SJCRH30 (cell line): ENCODE measurements at places on chromosomes 12 and 14. TPM values are rescaled to one million over a fixed set of nuclear protein-coding genes. Genes with fewer than 3 reads are reported as not detected.

DNA sequence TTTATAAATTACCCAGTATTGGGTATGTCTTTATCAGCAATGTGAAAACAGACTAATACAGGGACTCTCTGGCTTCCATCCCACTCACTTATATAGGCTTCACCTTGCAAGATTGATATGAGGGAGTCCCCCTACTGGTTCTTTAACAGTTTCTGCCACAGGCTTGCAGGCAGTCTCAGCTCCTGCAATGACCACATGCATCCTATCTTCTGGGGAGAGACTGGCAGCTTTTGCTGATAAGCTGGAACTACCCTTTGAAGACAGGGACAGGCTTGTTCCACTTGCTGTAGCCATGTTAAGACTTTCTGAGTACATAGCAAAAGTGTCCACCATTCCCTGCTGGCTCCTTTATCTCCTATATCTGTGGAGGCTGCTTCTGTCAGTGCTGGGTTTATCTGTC, 531.7 kb upstream of the FLRT2 start:
- DNase-seq, result no peak

DNA sequence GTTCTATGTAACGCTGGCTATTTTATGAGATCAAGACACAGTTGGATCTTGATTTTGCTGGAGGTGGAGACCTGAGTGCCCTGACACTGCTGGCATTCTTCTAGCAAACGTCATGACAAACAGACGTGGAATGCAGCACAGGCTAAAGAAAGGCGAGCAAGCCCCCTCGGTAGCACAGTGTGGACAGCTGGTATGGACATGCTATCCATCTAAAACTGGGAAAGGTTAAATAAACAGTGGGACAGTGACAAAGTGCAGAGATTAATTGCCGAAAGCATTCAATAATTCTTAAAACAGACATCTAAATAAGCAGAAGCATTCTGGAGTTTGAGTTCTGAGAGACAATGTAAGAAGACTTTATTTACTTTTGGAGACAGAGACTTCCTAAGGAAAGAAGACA, 237.2 kb downstream of the FBXL14 start:
- DNase-seq, result peak; percentile 62

DNA sequence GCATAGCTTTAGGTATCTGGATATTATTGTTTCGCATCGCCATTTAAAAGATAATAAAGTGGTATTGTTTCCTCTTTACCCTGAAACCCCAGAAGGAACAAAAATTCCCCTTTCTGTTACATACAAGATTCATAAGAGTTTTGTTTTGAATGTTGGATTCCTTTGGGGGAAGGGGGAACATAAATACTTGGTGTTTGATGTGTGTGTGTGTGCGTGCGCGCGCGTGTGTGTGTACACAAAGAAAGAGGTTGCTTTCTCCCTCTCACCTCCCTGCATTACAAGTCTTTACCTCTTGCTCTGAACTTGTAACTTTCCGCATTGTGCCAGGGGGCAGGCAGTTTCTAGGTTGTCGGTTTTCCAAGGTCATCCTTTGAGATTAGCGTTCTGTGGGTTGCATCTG, 76.4 kb downstream of the GPATCH2L start:
- no peak for DNase-seq

The KLRC2 gene
- not detected in 2 replicates for total RNA-seq

DNA sequence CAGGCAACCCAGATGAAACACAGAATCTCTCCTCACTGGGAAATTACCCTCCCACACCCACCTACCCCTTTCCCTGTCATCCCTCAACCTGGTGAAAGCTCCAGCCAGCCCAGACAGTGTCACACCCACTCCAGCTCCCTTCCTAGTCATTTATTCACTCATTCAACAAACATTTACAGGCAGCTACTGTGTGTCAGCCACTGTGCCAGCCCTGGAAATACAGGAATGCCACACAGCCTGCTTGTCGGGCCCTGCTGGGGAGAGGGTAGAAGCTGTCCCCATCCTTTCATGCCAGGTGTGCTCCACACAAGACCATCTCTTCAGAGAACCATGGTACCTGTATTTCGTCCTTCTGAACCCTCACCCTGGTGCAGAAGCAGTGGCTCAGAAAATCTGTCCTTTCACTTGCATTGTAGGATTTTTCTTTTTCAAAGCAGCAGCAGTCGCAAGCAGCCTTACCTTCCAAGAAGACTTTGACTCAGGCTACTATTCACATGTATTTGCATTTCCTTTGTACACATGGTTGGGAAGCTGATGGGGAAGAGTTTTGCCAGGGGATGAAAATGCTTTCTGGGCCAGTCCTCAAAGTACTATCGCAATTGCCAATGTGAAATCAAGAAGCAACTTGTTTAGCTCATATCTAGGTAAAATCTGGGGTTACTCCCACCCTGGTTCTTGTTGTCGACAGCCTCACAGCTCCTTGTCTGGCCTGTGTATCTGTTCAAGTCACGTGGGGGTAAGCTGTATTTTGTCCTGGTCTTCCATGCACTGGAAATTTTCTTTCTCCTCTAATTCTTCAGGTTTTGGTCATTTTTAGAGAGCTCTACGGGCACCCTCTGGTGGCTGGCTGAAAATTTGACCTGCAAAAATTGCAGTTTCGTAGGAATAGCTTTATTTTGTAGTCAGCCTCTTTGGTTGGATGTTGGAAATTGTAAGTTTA, 147.4 kb upstream of the EGLN3 start:
- peak; percentile 82 for DNase-seq

The PLCZ1 gene
- total RNA-seq, result not detected in 2 replicates

- DNase-seq, result no peak
Observed at GRCh38 chr14:35347323-35348043, 55.3 kb downstream of the PSMA6 start.

The CMA1 gene
- total RNA-seq, result not detected in 2 replicates

DNA sequence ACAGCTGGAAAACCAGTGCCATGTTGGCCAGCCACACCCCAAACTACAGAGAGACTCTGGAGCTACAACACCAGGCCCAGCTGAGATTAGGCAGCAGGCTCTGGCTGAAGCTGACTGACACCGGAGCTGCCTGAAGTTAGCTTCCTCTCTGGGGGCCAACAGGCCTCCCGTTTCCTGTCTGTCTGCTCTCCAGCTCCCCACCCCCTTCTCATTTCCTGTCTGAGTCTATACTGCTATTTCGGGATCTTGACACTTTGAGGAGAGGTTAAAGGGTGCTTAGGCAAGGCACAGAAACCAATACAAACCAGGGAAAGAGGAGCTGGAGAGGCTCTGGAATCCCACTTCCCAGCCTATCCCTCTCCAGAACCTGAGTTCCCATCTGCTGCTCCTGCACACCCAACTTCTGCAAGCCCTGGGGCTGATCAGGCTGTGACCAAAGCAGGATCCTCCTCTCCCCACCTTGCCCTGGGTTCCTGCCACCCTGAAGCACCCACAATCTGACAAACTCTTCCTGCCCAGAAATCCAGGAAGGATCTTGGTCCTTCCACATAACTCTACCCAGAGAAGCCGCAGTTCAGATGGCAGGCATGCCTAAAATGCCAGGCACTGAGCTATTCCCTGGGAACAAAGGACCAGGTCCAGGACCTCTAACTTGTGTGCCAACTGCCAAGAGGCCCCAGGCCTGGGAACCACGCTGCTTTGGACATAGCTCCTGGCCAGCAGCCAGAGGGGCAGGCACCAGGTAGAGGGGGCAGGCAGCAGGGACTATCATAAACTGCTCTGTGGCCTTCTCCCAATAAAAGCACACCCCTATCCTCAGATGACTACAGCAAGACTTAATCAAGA, 39.9 kb downstream of the PRPF40B start:
- peak; percentile 92 for DNase-seq

The SBNO1 gene
- total RNA-seq, result 38.4 and 40.8 TPM in 2 replicates

GRCh38 chr12:98796745-98797144, 151.7 kb downstream of the APAF1 start:
- DNase-seq, result no peak

The SLC48A1 gene
- 1.1 and 1.4 TPM in 2 replicates for total RNA-seq

The ITGA5 gene
- 37.3 and 38.1 TPM in 2 replicates for total RNA-seq

DNA sequence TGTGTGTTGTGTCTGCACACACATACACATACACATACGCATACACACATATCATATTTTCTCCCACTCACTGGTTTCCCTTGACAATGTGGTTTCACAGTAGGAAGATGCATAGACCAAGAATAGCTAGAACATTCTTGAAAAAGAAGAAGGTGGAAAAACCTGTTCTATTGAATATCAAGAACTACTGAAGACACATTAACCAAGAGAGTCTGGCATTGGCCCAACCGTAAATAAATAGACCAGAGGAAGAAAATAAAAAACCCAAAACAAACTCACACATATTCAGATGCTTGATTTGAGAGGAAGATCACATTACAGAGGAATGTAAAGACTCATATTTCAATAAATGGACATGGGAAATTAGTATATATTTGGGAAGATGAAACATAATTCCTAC, 311.3 kb downstream of the FOXG1 start:
- DNase-seq, result no peak

DNA sequence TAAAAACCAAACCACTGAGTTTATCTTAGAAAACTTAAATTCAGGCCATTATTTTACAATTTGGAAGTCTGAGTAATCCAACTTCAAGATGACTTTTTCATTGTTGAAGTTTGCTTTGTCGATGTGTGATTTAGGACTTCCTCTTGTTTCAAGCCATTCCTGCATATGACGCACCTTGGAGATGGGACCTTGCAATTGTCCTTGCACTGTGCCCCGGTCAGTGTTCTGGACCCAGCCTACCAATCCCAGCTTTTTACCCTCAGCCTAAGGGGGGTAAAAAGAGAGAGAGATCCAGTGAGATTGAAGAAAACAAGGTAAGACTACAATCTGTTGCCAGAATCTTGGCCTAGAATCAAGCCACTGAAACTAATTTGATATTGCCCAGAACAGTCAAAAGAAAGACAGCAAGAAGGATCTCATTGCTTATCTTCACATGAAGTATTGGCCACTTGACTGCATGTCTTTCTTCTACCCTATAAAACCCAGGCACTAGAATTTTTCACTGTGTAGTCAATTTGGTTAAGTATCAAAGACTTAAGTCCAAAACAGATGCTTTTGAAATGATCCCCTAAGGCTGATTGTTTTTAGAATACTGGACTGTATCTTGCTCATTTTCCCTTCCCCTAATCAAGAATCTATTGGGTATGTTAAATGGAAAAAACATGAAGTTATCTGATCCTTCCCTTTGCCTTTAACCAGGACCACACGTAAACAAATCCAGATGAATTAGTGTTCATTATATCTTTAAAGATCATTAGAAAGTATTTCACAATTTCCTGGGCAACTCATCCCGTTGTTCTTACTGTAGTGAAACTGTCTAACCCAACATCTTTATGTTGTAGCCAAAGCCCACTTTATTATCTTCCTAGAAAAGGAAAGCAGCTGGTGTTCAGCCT, 2.4 kb upstream of the MLH3 start:
- no peak for DNase-seq

The MMAB gene
- 22.2 and 23.1 TPM in 2 replicates for total RNA-seq

- DNase-seq, result peak; percentile 94
Observed at GRCh38 chr12:49967042-49967776, 5.5 kb downstream of the AQP5 start.

The TGM1 gene
- 0.05 and 0.20 TPM in 2 replicates for total RNA-seq

The TAS2R31 gene
- 1.5 and 2.7 TPM in 2 replicates for total RNA-seq

- no peak for DNase-seq
Observed at GRCh38 chr14:60632257-60632656, 17.0 kb downstream of the SIX1 start.

- DNase-seq, result no peak
Observed at GRCh38 chr12:1488908-1489381, 105.4 kb downstream of the FBXL14 start.
